ENCODE measurements at places on chromosomes 4 and X.

- DNase-seq, result no peak
Measured at GRCh38 chr4:153232768-153233167, 28.5 kb downstream of the TRIM2 start.

GRCh38 chr4:114389070-114389685 lies 209.4 kb upstream of the UGT8 start:
- no peak for DNase-seq

GRCh38 chrX:24858004-24858746 lies 157.6 kb downstream of the ARX start:
- DNase-seq, result no peak

DNA sequence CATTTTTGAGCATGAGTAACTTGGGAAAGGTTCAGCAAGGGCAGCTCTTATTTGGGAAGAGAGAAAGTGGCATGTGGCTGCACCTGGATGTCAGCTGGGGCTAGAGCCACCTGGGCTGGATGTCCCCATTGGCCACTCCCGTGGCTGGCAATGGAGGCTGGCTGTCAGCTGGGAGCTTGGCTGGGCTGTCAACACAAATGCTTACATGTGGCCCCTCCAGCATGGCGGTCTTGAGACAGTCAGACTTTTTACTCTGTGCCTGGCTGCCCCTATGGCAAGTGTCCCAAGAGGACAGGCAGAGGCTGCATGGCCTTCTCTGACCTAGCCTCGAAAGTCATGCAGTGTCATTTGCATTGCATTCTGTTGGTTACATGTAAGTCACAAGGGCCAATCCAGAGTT lies 99.6 kb downstream of the FAM53A start:
- no peak for DNase-seq

GRCh38 chrX:153925739-153926551 lies at the start of gene ARHGAP4:
Gene ARHGAP4 (minus strand): TSS chrX:153926264. CDS start chrX:153926202, 62 bp downstream.
- DNase-seq, result no peak

- DNase-seq, result no peak
Measured at GRCh38 chrX:130754353-130754752, 148.7 kb downstream of the ENOX2 start.

GRCh38 chr4:157674699-157675098 lies 454.2 kb downstream of the GRIA2 start:
- DNase-seq, result no peak

GRCh38 chr4:139709660-139710059 lies 44.0 kb downstream of the MGST2 start:
- DNase-seq, result no peak

GRCh38 chr4:144547678-144548298 lies 98.2 kb upstream of the HHIP start:
- no peak for DNase-seq

GRCh38 chr4:70841951-70842350 lies 2.3 kb upstream of the GRSF1 start:
- DNase-seq, result no peak

GRCh38 chr4:108385076-108385475 lies 216.3 kb upstream of the LEF1 start:
- no peak for DNase-seq

GRCh38 chrX:103687073-103687695 lies 685 bp upstream of the MORF4L2 start:
- DNase-seq, result peak; percentile 93
